ENCODE measurements at places on chromosomes 5 and 9.

GRCh38 chr9:126518763-126519162 is 95.0 kb upstream of the LMX1B start:
- no peak for DNase-seq

- DNase-seq, result no peak
These were observed 19.0 kb upstream of the PURA start for GRCh38 chr5:140094889-140095288.

DNA sequence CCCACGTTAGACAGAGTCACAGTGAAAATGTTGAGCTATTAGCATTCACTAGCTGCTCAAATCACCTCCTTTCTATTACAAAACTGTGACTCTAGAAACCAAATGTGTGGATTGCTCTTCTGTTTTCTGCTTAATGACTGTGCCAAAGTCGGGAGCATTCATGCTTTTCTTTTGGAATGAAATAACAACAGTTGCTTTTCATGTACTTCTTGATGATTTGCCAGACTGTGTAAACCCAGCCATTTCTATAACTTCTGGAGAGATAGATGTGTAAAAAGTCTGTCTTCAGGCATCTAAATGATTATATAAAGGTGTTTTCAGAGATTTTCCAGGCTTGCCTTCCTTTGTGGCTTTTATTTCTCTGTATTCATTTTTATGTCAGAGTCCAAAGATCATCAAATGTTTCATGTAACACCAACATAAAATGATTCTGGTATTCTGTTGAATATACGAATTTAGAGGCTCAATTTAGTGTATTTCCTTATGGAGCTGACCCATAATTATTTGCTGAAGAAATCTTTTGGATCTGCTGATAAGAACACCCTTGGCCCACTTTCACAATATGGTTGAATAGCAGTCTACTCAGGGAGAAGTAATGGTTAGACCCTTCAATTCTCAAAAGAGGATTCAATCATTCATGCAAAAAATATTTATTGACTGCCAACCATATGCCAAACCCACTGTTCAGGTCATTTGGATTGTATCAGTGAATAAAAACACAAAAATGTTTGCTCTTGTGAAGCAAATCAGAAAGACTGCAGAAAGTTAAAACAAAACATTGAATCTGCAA is 581.2 kb downstream of the CDH18 start:
- DNase-seq, result no peak

- DNase-seq, result no peak
These were observed 414.1 kb upstream of the MEF2C start for GRCh38 chr5:89297066-89297465.

- no peak for DNase-seq
These were observed 128.4 kb downstream of the MAST4 start for GRCh38 chr5:66724349-66725139.

DNA sequence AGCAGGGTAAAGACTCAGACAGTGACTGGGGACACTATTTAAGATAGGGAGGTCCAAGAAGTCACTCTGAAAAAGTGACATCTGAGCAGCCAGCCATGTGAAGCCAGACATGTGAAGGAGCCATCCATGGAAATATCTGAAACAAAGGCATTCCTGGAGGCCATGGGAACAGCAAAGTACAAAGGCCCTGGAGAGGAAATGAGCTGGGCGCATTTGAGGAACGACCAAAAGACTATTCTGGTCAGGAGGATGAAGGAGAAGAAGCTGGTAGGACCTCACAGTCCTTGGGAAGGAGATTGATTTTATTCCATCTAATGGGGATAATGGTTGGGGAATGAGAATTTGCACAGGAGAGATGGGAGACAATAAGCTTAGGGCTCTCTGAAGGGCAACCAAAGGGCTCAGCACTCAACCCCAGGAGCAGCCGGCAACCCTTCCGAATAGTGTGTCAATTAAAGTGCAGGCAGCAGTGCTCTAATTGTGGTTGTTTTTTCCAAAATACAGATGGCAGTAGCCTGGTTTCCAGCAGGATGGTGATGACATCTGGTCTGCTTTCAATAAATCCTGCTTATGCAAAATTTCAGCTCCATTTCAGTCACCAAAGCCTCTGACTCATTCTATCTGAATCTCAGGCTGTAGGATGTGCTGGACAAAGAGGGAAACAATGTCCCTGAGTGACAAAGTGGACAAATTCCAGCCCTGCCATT is 26.7 kb downstream of the FOXI1 start:
- no peak for DNase-seq

DNA sequence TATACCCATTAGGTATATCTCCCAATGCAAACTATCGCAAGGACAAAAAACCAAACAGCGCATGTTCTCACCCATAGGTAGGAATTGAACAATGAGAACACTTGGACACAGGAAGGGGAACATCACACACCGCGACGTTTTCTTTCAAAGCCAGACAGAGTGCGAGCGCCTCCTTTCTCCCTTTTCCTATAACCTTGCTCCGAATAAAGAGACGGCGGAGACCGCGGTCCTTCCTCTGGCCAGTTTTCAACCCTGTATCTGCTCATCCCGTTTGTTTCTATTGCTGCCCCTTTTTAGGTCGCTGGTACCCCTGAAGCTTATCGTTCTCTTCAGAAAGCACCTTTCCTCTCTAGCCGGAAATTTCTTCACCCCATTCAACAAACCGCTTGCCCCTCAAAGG is 1.3 kb downstream of the LVRN start:
- DNase-seq, result no peak

- no peak for DNase-seq
These were observed 726.4 kb upstream of the GRAMD2B start for GRCh38 chr5:125696762-125697161.

GRCh38 chr9:104802110-104802509 is 38.2 kb downstream of the NIPSNAP3B start:
- DNase-seq, result no peak

GRCh38 chr9:115591584-115591984 is 473.6 kb upstream of the TNC start:
- peak; percentile 87 for DNase-seq

GRCh38 chr5:33524476-33524875 is 83.7 kb downstream of the TARS1 start:
- no peak for DNase-seq

- DNase-seq, result no peak
These were observed 217.2 kb upstream of the HAPLN1 start for GRCh38 chr5:83937837-83938236.

- no peak for DNase-seq
These were observed 116.6 kb downstream of the ESM1 start for GRCh38 chr5:54868511-54869483.

GRCh38 chr5:36743891-36744772 is 132.4 kb upstream of the NIPBL start:
- peak; percentile 78 for DNase-seq

DNA sequence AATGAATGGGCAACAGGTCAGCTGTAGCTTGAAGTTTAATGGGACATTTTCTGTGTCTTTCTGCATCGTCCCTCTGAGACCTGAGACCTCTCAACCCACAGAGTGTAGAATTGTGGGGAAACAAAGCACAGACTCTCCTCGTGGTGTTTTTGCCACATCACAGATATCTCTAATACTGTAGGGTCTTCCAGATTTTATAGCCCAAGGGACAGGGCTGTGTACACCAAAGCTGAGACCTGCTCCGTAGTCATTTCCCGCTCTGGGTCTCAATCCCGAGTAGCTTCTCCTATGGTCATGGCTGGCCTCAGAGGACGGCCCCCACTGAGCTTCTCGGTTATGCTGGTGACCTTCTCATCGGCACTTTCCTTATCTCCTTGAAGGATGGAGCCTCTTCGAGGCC is 14.9 kb upstream of the CLK4 start:
- no peak for DNase-seq

DNA sequence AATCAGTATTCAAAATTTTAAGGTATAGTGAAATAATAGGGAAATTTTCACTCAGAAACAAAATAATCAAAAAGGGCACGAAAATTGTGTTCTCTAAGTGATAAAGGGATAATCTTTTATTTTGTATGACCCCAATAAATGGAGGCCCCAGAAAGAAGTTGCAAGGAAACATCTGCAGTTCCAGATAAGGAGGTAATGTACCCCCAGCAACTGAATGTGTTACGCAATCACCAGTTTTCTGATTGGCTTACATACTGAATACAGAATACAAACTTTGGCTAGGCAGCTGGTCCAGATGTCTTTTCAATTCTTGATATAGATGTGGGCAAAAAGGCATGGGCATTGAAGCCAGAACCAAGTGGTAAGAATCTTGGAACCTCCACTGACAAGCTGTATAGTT is 1.7 kb upstream of the TOPORS start:
- DNase-seq, result no peak

- DNase-seq, result peak; percentile 61
These were observed 147.8 kb downstream of the TMEM38B start for GRCh38 chr9:105842023-105842644.

DNA sequence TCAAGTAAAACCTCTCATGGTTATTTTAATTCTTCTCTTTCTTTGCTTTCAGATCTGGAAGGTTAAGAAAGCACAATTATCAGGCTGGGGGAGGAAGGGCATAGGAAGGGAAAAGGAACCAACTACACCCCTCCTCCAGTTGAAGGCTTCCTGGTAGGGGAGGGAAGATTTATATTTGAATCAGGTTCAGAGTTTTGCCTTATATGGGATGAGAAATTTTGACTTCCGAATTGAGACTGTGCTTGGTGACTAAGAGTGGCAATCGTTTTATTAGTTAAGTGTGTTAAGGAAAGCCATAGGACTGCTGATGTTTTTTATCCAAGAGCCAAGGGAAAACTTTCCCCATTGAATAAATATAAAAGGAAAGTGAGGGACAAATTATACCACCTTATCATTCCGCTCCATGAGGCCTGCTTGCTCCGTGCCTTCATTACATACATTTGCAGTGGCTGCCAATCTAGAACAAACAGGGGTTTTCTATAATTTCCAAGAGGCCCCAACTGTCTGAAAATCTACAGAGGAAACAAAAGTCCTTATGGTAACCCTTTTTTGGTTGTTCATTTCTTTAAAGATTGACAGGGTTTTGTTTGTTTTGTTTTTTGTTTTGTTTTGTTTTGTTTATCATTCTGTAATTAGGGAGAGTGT is 115.7 kb upstream of the EPB41L4A start:
- DNase-seq, result no peak

- DNase-seq, result no peak
These were observed 19.9 kb downstream of the PDGFRB start for GRCh38 chr5:150135557-150136304.

DNA sequence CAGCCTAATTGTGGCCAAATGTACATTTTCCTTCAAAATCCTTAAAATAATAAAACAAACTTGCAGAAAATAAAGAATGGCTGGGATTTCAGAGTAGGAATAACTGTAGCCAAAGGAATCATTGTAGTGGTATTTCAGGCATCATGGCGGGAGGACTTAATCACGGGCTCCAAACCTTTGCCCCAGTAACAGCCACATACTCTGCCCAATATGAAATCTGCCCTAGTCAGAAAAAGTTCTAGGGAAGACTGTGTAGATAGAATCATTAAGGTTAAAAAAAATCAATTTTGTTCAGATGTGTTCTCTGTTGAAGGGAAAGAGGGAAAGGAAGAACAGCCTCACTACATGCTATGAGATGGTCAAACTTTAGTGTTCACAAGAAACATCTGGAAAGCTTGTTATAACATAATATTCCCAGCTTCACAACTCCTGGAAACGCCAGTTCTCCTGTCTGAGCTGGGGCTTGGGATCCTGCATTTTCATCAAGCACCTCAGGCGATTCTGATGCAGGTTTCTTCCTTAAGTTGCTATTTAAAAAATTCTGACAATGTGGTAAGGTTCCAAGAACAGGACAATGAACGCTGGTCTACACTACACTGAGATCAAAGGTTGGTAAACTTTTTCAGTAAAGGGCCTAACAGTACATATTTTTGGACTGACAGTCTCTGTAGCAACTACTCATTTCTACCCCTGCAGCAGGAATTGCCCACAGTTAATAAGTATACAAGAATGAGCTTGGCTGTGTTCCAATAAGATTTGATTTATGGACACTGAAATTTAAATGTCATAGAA is 87.9 kb downstream of the CEMIP2 start:
- DNase-seq, result no peak

DNA sequence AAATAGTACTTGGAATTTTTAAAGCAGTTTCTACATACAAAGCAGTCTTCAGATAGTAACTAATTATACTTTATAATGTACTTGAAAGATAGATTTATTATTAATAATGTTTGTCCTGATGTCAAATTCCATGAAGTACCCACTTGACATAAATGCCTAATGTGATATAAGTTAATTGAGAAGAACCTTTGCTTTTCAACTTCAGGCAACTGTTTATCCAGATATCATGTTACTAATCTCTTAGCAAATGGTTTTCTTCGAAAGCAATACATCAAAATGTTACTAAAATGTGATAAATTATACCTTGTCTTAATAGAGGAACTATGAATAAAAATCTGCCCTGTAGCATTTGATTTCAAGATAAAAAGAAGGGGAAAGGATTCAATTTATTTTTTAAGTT is 146.8 kb upstream of the FBXL17 start:
- DNase-seq, result no peak

- DNase-seq, result no peak
These were observed 65.2 kb downstream of the JMY start for GRCh38 chr5:79301046-79301712.

GRCh38 chr9:4263591-4263990 is 36.3 kb downstream of the GLIS3 start:
- DNase-seq, result no peak

- no peak for DNase-seq
These were observed 3.8 kb downstream of the FCN1 start for GRCh38 chr9:134913713-134914500.

GRCh38 chr9:123654994-123655637 is 274.8 kb downstream of the DENND1A start:
- no peak for DNase-seq

DNA sequence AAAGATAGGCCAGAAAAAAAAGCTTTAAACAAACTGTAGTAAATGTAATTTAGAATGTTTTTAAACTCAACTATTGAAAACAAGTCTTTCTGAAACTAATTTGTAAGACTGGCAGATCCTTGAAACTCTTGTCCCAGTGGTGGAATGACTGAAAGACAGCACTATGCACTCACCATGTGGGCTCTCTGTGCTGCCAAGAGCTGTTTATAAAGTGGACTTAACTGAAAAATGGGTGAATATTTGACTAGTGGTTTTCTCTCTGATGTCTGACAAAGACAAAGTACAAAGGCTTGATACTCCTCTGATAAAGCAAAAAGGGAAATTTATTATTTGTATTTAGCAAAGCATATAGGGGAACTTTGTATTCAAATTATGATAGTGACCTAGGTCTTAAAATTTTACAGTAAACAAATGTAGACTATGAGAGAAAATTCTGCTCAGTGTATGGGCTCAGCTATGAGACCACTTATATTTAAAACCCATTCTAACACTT is 635.4 kb downstream of the NR2F1-AS1 start:
- DNase-seq, result no peak

DNA sequence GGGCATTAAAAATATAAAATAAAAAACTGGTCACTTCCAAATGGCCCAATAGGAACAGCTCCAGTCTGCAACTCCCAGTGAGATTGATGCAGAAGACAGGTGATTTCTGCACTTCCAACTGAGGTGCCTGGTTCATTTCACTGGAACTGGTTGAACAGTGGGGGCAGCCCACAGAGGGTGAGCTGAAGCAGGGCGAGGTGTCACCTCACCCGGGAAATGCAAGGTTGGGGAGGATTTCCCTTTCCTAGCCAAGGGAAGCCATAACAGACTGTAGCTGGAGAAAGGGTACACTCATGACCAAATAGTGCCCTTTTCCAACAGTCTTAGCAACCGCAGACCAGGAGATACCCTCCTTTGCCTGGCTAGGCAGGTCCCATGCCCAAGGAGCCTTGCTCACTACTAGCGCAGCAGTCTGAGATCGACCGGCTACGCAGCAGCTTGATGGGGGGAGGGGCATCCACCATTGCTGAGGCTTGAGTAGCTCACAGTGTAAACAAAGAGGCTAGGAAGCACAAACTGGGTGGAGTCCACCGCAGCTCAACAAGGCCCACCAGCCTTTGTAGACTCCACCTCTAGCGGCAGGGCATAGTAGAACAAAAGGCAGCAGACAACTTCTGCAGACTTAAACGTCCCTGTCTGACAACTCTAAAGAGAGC is 12.7 kb downstream of the RLN1 start:
- DNase-seq, result peak; percentile 50
